ENCODE measurements at places on chromosomes 7 and 10.

DNA sequence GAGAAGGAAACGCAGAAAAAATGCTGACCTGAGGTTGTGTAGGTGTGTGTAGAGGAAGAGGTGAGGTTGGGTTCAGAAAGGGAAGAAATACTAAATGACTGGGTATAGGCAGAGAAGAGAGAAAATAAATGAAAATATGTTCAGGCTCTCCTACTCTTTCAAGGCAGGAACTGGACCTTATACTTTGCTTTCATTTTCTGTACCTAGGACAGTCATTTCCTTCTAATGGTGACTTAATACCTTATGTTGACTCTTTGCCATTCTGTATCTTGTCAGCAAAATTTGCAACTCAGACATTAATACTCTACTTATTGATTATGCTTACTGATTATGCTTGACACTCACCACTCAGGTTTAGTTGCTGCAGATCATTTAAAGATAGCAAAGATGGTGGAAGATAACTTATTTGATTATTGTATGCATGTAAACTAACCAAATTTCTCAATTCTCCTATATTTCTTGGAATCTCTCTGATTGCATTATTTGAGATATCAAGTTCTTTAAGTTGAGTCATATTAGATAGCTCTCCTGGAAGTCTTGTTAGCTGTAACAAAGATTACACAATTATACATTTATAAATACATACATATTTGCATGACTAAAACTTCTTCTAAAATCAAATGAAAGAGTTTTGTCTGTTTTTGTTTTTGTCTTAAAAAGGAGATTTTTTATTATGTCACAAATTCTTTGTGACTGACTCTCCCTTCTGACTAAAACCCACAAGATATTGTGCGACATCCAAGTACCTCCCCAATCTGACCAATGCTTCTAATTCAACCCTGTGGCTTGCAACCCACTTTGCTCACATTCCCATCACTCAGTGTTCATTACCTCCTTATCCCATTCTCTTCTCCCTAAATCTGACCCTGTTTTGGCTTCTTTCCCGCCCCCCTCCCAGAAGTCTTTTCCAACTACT is 20.0 kb downstream of the LRRD1 start:
- DNase-seq: peak; percentile 69

DNA sequence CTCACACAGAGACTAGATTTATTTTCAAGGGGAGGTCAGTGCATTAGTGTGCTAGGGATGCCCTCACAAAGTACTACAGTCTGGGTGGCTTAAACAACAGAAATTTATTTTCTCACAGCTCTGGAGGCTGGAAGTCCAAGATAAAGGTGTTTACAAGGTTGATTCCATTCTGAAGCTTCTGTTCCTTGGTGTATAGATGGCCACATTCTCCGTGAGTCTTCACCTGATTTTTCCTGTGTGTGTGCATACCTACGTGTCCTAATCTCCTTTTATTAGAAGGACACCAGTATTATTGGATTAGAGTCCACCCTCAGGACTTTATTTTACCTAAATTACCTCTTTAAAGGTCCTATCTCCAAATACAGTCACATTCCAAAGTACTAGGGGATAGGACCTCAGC is 91.7 kb upstream of the FRMD4A start:
- no peak for DNase-seq

DNA sequence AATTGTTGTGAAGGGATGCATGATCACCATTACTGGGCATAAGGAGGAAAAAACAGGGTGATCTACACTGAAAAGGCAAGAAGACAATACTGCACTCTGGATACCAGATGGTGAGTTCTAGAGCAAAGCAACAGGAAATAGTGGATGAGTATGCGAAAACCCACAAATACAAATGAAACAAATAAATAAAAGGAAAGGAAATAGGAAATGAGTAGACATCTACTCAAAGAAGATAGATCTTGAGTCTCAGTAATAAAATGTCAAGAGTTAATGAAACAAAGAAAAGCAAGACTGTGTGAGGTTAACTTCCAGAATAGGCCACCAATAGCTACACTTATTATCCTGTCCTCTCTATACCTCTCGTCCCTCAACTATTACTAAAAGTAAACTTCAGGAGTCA is 11.7 kb downstream of the ORC5 start:
- no peak for DNase-seq

- DNase-seq: no peak
Measured at GRCh38 chr10:37125191-37125732, at the start of gene ANKRD30A. Gene ANKRD30A (plus strand): TSS chr10:37125598. CDS start chr10:37125788, 190 bp downstream.

- no peak for DNase-seq
Measured at GRCh38 chr10:2122431-2123124, 385.3 kb upstream of the ADARB2 start.

- no peak for DNase-seq
Measured at GRCh38 chr7:55073051-55073511, 54.3 kb downstream of the EGFR start.

DNA sequence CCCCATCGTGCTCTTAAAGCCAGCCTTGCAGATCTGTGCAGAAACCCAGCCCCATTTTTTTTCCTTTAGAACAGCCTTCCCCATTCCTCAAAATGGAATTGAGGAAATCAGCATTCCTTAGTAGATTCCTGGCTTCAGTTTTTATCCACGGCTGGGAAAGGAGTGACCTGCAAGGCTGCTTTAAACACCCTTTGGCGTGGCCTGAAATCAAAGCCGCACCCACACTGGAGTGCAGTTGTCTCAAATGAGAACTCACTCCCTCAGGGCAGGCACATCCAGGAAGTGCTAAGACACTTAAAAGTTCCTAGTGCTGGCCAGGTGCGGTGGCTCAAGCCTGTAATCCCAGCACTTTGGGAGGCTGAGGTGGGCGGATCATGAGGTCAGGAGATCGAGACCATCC is 34.8 kb downstream of the HTR5A start:
- no peak for DNase-seq

DNA sequence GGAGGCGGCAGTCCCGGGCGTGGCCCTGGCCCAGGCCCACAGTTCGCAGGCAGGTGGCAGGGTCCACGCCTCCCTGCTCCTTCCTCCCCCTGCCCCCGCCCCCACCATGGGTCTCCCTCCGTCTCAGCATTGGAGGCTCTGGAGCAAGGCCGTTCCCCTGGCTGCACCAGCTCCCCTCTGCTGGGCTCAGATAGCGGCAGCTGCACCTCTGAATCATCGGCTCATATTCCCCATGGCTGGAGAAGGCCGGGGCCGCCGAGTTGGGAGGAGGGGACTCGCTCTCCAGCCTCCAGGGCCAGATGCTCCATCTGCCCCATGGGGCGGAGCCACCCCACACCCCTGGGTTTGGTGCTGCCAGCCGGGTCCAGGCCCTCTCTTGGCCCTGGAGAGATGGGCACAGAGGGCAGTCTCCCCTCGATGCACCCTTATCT is 145.0 kb downstream of the ELFN1 start:
- no peak for DNase-seq

DNA sequence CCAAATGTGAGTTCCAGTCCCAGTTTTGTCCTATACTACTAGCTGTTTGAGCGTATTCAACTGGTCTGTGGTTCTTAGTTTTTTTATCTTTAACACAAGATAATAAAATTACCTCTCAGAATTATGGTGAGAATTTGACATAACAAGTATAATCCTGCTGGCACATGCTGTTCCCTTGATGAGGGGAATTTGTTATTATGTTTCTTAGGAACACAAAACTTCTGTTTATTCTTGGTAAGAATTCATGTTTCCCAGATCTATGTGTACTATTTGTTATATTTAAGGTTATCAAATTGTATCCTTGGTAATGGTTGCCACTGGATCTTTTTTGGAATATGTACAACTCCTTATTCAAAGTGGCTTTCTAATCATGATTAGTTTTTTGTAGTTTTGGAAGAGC is 335.6 kb downstream of the ADK start:
- DNase-seq: no peak

GRCh38 chr10:26730552-26730951 is 33.1 kb downstream of the PDSS1 start:
- no peak for DNase-seq

- DNase-seq: no peak
Measured at GRCh38 chr10:123558651-123559050, 107.5 kb upstream of the GPR26 start.

DNA sequence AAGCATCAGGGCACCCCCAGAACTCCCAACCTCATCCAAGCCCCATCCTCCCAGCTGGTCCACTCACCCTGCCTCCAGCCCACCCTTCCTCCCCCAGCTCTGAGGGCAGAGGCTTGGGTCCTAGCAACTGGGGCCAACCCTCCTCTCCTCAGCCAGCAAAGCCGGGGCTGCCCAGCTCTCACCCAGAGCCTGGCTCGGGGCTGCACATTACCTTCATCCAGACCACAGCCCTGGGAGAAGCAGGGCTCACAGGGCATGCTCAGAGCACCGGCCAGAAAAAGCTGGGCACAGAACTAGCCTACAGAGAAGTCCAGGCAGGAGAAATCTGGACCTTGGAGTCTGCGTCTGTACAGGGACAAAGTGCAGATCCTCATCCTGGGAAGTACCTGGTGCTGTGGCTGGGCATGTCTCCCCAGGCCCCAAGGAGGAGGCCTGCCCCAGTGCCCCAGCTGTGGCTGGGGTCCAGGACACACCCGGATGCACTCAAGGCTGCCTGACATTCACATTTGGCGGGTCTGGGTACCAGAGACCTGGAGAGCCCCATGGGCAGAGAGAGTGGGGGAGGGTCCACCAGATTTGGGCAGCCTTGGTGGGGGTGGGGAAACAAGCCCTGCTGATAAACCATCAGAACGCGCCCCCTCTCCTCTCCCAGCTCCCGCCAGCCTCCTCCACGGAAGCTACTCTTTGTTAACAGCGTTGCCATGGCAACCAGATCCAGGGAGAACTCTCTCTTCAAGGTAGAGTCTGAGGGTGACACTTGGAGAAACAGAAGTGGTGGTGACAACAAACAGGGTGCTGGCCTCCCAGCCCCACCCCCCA is 5.1 kb downstream of the RASGEF1A start:
- DNase-seq: no peak

GRCh38 chr10:114311496-114312209 is 72.6 kb downstream of the VWA2 start:
- DNase-seq: no peak

DNA sequence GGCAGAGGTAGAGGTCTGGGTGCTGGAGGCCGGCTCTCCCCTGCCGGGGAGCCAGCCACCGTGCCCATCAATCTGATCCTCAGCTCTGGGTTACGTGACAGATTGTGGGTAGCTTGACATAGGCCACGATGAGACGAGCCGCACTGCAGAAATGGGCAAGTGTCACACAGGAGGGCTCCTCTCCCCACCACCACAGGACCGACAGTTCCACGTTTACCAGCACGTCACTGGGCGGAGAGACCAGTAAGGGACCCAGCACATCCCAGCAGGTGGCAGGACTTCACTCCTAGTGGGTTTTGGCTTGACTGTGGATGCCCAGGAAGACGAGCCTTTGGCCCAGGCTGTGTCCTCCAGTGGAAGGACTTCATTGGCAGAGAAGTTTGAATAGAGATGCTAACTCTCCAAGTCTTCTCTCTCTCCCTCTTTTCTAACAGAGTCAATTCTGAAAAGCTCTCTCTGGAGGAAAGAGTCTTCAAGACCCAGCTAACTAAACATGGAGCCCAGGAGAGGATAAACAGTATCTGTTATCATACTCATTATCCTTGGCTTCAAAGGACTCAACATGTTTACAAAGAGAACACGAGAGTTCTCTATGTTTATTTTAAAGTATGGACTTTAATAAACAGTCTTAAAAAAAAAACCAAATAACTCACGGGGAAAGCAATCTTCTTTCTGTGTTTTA is 129.3 kb upstream of the JCAD start:
- peak; percentile 58 for DNase-seq

- DNase-seq: no peak
Measured at GRCh38 chr7:36763132-36763816, 39.0 kb upstream of the AOAH start.

GRCh38 chr10:35934642-35934995 is 292.5 kb upstream of the FZD8 start:
- DNase-seq: no peak

DNA sequence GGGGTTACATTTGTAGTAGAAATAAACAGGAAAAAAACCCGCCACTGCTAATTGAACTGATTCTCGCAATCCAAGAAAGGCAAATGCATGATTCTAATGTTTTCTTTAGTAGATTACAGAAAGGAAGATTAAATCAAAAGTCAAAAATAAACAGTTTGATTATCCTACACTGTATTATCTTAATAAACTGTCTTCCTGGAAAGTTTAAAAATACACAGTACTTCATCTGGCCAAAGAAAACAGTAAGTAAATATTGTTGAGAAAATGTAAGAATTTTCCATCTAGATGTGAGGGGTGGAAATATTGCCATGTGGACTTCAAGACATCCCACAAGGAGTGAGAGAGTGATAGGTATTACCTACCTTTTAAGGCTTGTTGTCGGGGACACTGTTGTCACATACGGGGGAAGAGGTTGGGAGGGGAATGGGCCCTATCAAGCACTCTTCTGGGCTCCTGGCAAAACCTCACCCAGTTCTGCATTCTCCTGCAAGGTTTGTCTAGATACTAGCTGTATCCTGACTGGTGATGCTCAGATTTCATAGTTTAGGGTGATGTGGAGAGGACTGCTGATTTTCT is 17.8 kb downstream of the GRK5 start:
- no peak for DNase-seq

- DNase-seq: no peak
Measured at GRCh38 chr10:91117505-91117904, 103.0 kb upstream of the PCGF5 start.

DNA sequence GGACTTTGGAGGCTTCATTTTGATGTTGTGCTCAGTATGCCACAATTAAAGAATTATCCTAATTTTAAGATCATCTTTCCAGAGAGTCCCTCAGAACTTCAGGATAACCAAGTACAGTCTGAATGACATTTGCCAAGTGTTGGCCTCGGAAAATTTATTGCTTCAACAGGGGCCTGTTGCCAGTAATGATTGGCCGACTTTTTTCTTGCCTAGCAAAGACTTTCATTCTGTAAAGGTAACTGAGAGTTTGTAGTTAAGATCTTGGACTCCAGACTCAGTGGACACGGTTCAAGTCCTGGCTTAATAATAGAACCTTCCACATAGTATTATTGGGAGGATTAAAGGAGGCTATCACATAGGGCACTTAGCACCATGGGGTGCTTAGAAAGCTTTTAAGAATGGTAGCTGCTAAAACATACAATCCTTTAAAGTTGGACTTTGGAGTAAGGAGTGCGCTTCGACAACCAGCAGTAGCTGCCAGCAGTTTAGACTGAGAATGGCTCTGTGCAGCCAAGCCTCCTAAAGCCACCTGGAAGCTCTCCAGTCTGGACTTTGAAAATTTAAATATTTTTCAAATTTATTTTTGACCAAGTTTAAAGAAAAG is 90.0 kb downstream of the PLCE1 start:
- no peak for DNase-seq

All from fibroblast of villous mesenchyme (primary cell).